ENCODE measurements at places on chromosomes 7 and 10. TPM values are rescaled to one million over a fixed set of nuclear protein-coding genes. Genes with fewer than 3 reads are reported as not detected.

AS3MT gene
- total RNA-seq: 0.44 TPM

PPP1R17 gene
- not detected for total RNA-seq

SUFU gene
- 8.3 TPM for total RNA-seq

PIP gene
- total RNA-seq: not detected

STEAP4 gene
- not detected for total RNA-seq

C10orf53 gene
- total RNA-seq: not detected

TFPI2 gene
- total RNA-seq: not detected

FBXL13 gene
- total RNA-seq: 0.62 TPM

PRSS37 gene
- total RNA-seq: not detected

TCAF2 gene
- total RNA-seq: 18.2 TPM

BAMBI gene
- total RNA-seq: 1.7 TPM

SCART1 gene
- 1.4 TPM for total RNA-seq

AKR1C2 gene
- not detected for total RNA-seq

GPRIN2 gene
- total RNA-seq: not detected

OR2A5 gene
- not detected for total RNA-seq

DENND10 gene
- total RNA-seq: 24.8 TPM

PLXDC2 gene
- total RNA-seq: 0.15 TPM

ITIH5 gene
- not detected for total RNA-seq

BHLHA15 gene
- total RNA-seq: not detected

ZNF485 gene
- total RNA-seq: 5.5 TPM

ABCB4 gene
- 0.44 TPM for total RNA-seq

LRRC61 gene
- total RNA-seq: 27.9 TPM

GAD2 gene
- not detected for total RNA-seq

HMX3 gene
- not detected for total RNA-seq

ADAM22 gene
- total RNA-seq: 4.7 TPM

CALHM3 gene
- total RNA-seq: not detected

GALNT17 gene
- not detected for total RNA-seq

MCM10 gene
- total RNA-seq: 73.1 TPM

FAM25C gene
- not detected for total RNA-seq

HOXA1 gene
- total RNA-seq: 0.38 TPM

LMOD2 gene
- total RNA-seq: not detected

CARD11 gene
- total RNA-seq: 68.4 TPM

RET gene
- 0.24 TPM for total RNA-seq

GALNT11 gene
- total RNA-seq: 21.5 TPM

WDR86 gene
- total RNA-seq: 0.55 TPM

TMEM176A gene
- total RNA-seq: 0.26 TPM

CPA4 gene
- total RNA-seq: not detected

HIPK2 gene
- total RNA-seq: 21.2 TPM

GIMAP4 gene
- total RNA-seq: 57.3 TPM

RADIL gene
- total RNA-seq: 0.20 TPM

FAM13C gene
- not detected for total RNA-seq

WAC gene
- total RNA-seq: 142 TPM

PON3 gene
- not detected for total RNA-seq

ARHGEF35 gene
- total RNA-seq: 5.3 TPM

ACTA2 gene
- 35.0 TPM for total RNA-seq

ARMC3 gene
- total RNA-seq: not detected

CAV1 gene
- 2.3 TPM for total RNA-seq

SLC29A3 gene
- 6.0 TPM for total RNA-seq

NAT16 gene
- total RNA-seq: not detected

PDZD7 gene
- total RNA-seq: 0.31 TPM

SDHAF3 gene
- total RNA-seq: 36.3 TPM

CPN1 gene
- not detected for total RNA-seq

FOXI2 gene
- not detected for total RNA-seq

SPOCK2 gene
- total RNA-seq: 69.2 TPM

CLCN1 gene
- total RNA-seq: 0.11 TPM

CDK14 gene
- not detected for total RNA-seq

PRXL2A gene
- 8.1 TPM for total RNA-seq

LDB3 gene
- total RNA-seq: 0.04 TPM

Data from CD8-positive, alpha-beta memory T cell (primary cell).